ENCODE measurements at places on chromosomes 4 and X.

- no peak for DNase-seq
Observed at GRCh38 chr4:24885342-24885741, 27.5 kb downstream of the CCDC149 start.

GRCh38 chrX:54808109-54808604, 612 bp downstream of the MAGED2 start:
- peak; percentile 68 for DNase-seq

GRCh38 chr4:108276690-108277089, 108.0 kb upstream of the LEF1 start:
- no peak for DNase-seq

DNA sequence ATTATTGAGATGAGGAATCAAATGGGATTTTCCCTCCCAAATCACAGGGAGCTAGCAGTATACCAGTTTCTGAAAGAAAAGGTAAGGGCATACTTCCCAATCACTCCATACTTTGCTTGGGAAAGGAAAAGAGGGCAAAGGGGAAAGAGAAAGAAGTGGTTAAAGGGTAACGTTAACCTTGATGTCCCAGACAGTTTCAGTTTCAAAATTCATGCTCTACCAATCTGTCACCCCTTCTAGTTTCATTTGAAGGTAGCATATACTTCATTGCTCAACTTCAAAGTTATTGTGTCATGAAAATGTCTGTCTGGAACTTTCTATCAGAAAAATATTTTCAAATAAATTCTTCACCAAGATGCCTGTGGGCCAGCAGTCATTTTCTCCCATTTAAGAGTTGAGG, 16.0 kb downstream of the TNMD start:
- no peak for DNase-seq

DNA sequence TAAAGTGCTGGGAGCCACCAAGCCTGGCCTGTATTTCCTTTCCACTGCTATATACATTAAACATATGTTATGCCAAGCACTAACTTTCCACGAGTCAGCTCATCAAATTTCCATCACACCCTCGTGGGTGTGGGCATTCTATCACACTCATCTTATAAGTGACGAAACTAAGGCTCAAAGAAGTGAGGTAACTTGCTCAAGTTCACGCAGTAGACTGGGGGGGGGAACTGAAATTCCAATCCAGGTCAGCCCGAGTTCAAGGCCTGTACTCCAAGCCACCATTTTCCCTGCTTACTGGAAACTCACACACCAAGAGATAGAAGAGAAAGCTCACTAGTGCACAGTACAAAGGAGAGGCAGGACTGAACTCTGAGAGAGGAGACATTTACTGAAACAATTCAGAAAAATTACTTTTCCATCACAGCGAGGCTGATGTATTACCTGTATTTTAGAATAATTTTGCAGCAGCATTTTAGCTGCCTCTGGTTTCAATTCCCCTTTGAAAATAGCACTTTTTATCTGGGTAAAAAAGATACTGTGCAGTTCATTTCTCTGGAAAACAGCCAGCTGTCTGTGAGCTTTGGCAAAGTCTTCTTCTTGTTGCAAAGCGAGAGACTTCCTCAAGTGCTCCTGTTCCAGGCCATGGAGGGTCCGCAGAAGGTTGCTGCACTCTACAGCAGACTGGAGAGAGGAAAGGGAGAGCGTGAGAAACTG, 76.8 kb downstream of the EVC2 start:
- DNase-seq, result no peak

DNA sequence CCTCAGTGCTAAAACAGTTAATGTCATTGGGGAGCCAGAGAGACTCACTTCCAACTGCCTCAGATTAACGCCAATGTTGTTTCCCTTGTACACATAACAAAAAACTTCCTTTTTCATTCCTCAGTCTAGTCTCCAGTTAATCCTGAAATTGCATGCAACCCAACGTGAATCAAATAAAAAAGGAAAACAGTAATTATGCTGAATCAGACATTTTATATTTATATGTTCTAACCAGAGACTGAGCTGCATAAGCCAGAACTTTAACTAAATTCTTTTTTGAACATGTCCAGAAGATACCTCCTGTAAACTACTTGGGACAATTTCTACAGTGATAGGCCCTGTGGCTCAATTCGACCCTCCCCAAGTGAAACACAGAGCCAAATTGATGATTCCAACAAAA, 4.7 kb downstream of the GPC4 start:
- DNase-seq, result no peak

DNA sequence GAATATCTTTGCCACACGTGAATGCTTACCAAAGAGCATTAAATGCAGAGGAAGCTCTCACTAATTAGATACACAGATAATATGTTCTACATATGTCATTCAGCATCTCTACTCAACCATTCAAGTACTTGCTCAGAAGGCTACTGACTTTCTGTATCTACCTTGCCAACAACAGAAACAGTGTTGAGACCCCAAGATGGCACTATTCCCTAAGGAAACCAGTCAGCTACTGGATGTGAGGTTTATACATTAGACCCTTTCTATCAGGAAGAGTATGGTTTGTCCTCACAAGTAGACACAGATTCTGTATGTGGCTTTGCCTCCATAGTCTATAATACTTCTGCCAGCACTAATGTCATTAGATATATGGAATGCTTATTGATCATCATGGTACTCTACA, 443.9 kb upstream of the INTU start:
- DNase-seq, result no peak

GRCh38 chr4:123784626-123785025, 388.0 kb downstream of the SPRY1 start:
- no peak for DNase-seq

GRCh38 chr4:42371305-42372252, 25.7 kb upstream of the SHISA3 start:
- peak; percentile 30 for DNase-seq

DNA sequence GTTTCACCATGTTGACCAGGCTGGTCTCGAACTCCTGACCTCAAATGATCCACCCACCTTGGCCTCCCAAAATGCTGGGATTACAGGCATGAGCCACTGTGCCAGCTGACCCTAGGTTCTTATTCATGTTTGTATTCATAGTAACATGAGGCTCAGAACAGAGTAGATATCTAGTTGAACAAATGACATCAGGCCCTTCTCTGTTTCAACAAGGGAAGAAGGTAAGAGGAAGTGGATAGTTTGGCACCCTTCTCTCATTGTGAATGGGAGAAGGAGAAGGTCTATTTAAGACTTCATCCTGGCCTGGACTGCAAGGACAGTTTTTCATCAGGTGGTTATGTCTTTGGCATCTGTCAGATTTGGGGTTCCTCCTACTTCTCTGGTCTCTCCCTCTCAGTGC, 13.8 kb downstream of the GJB1 start:
- no peak for DNase-seq

GRCh38 chr4:84685105-84685504, 102.2 kb downstream of the CDS1 start:
- no peak for DNase-seq

DNA sequence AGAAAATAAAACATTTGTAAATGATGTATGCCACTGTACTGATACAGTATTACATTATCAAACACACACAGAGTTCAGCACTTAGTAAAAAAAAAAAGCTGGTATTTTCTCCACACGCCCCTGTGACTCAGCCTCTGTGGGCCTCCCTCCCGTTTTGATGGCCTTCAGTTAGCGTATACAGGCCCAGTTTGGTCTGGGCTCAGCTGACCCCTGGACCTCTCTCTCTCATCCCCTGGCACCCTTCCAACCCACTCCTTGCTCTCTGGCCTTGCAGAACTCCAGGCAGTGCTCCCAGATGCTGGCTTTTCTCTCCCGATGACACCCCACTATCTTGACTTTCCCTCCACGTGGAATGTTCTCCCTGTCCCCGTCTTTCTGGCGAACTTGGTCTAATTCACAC, 89.0 kb upstream of the LIMCH1 start:
- DNase-seq, result no peak

DNA sequence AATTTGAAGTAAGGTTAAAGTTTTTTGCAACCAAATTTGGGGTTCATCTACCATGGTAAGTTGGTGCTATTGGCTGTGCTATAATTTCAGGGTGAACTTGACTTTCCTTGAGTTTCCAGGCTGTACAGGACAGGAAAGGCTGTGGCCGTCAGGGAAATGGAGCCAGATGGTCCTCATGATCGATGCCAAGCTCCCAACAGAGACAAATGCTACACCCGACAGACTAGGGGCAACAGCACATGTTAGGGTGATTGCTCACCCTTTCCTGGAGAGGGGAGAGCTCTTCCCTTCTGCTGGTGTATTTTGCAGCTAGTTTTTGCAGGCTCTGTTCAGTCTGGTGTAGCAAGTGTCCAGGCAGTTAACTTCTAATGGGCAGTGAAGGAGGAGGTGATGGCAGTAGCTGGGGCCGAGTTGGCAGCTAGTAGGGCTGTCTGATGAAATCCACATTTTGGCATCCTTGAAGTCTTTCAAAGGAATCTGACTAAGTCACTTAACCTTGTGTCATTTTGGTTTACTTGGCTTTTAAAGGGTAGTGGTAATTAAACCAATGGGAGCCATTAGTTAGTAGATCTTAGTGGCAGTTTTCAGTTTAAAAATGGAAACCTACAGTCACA, 47.8 kb downstream of the GAB1 start:
- DNase-seq, result no peak

DNA sequence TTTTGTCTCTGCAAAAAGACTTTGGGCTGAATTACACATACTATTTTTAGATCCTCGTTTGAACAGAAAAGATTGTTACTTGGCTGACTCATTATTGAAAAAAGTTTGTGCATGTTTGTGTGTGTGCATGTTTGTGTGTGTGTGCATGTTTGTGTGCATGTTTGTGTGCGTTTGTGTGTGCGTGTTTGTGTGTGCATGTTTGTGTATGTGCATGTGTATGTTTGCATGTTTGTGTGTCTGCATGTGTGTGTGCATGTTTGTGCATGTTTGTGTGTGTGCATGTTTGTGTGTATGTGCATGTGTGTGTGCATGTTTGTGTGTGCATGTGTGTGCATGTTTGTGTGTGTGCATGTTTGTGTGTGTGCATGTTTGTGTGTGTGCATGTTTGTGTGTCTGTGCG, 201.1 kb upstream of the FAT1 start:
- no peak for DNase-seq

DNA sequence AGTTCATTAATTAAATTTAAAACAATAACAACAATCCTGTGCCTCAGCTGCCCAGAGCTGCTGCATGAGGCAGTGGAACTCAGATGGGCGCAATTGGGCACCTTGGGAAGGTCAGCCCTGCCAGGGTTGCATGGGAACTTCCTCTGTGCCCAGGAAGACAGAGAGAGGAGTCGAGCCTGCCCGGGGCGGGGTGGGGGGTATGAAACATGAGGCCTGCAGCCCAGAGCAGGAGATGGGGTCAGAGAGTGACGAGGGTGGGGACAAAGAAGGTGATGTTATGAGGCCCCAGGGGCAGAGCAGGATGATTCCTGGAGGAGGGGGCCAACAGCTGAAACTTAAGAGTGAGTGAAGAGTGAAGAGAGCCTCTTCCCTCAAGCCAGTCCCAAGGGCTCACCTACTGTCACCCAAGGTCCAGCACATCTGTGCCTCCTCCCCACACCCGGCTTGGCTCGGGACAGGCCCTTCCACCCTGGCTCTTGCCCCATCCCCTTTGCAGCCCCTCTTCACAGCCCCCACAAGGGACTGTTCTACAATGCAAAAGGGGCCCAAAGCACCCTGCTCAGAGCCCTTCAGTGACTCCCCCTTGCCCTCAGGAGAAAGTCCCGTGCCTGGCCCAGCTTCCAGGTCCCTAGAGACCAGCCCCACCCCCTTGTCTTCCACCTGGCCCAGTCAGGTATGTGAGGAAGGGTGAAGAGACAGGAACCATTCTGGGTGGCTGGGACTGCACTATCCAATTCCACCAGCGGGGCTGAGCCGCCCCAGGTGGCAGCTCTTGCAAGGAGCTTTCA, 31.4 kb downstream of the HMX1 start:
- no peak for DNase-seq

DNA sequence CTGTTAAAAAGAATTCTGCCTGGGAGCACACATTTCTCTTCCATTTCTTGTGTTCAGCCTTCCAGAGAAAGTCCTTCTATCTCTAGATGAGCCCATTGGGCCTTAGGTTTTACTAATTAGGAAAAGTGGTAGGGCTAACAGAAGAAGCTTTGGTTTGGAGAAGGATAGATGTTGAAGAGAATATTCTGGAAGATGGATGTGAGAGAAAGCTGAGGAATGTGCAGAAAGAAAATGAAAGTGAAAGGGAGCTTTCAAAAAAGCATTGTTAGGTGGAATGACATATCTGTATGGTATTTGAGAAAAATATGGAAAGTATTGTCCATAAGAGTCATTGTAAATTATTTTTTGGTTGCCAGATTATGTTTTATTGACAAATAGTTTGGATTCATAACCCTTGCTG, 474.8 kb upstream of the SLIT2 start:
- DNase-seq, result no peak

GRCh38 chr4:151679231-151679630, 81.6 kb downstream of the GATB start:
- DNase-seq, result no peak

- no peak for DNase-seq
Observed at GRCh38 chr4:1053080-1053661, 41.7 kb downstream of the FGFRL1 start.

- DNase-seq, result no peak
Observed at GRCh38 chr4:164056426-164057142, 562.1 kb downstream of the TMA16 start.

DNA sequence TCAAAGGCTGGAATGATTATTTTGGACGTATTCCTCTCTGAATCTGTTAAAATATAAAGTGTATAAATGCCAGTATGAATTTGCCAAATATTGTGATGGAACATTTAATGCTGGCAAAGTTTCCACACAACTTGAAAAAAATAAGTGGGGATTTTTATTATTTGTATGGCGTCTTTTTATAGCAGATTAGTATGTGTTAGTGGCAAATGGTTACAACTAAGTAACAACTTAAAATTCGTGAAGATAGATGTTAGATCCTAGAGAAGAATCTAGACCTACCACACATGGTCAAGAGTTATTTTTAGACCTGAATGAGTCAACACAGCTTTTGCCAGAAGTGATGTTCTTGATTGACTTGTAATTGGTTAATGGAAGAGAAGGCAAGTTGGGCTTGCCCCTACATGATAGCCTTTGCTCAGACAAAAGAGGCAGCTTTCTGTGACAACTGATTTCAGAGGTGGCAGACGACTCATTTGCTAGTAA, 4.8 kb downstream of the CPE start:
- peak; percentile 49 for DNase-seq

DNA sequence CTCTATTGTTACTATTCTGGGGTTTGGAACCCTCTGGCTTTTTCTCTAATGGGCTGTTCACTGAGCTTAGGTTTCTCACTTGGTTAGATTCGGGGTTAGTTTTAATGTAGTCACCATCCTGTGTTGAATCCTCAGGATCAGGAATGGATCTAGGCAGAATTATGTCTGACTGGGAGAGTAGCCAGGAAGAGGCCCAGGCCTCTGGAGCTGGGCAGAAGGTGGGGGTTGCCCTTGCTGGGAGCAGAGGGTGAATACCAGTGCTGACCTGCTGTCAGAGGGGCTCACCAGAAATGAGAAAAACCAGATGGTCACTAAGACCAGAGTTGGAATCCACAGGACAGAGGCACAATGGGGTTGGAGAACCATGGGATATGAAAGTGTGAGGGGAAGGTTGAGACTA, 126.6 kb upstream of the SLC4A4 start:
- no peak for DNase-seq

DNA sequence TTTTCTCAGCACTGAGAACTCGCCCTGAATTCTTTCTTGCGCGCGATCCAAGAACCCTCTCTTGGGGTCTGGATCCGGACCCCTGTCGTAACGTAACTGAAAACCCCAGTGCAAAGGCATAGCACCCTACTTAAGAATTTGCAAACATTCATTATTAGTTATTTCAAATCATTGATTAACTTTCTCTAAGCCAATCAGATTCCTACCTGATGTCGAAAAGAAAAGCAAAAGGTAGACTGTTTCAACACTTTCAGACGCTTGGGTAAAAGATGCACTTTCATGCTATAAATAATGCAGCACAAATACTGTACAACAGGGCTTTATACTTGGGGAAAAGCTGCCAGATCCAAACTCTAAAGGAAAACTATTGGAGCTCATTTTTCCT, 817 bp upstream of the WDR19 start:
- peak; percentile 57 for DNase-seq
